Activated CD4-positive, alpha-beta memory T cell treated with anti-CD3 and anti-CD28 coated beads for 36 hours (primary cell): ENCODE measurements at places on chromosomes 7 and 10. TPM values are rescaled to one million over a fixed set of nuclear protein-coding genes. Genes with fewer than 3 reads are reported as not detected.
A peak's percentile ranks its signal among the peaks of the same experiment; 100 is the strongest.

Gene TSPAN15
- 3.1 TPM for total RNA-seq

Gene GPR85
- total RNA-seq, result not detected

Gene SHTN1
- total RNA-seq, result 0.53 TPM

Gene SLC37A3
- 74.5 TPM for total RNA-seq

Gene TMEM270
- total RNA-seq, result not detected

Gene KCP
- total RNA-seq, result 0.12 TPM

Gene MAGI2
- 0.17 TPM for total RNA-seq

Gene ACBD7
- total RNA-seq, result 1.7 TPM

Gene NPFFR1
- 0.02 TPM for total RNA-seq

Gene PCLO
- 0.02 TPM for total RNA-seq

Gene ITGA8
- total RNA-seq, result not detected

Gene FFAR4
- total RNA-seq, result not detected

Gene CDCA7L
- 62.5 TPM for total RNA-seq

- DNase-seq, result no peak
These were observed 62.0 kb upstream of the NRBF2 start for GRCh38 chr10:63071145-63071544.

DNA sequence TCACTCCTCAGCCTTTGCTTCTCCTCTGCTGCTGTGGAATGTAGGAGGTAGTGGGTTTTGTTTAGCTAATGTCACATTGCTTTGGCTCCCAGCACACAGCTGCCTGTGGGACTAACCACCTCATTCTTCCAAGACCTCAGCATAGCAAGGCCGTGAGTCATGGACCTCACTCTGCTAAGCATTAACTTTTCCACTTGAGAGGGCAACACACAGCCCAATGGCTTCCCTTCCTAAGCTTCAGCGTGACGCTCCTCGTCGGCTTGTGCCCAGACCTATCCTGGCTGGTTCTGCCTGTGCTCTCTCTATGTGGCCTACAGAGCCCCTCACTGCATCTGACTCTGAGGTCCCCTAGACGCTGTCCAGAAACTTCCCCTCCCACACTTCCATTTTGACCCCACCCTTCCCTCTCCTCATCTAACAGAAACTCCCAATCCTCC is 23.3 kb downstream of the MYOF start:
- peak; percentile 36 for DNase-seq

- DNase-seq, result no peak
These were observed 116.0 kb downstream of the LARP4B start for GRCh38 chr10:815338-816090.

DNA sequence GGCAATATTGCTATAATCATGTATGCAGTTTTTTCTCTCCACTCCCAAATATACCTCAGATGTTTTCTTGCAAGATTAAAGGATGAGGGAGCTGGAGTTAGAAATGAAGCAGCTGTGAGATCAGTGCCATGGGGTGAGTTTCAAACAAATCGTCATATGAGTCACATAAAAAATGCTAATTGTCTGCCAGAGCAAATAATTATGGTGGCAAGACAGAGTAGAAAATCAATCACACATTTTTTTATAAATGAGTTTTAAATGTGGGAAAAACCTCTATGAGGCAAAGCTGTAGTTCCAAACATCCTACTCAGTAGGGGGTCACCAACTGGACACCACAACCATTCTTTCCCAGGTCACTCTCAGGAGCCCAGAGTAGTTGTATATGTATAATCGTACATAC is 55.3 kb downstream of the CH25H start:
- DNase-seq, result no peak

DNA sequence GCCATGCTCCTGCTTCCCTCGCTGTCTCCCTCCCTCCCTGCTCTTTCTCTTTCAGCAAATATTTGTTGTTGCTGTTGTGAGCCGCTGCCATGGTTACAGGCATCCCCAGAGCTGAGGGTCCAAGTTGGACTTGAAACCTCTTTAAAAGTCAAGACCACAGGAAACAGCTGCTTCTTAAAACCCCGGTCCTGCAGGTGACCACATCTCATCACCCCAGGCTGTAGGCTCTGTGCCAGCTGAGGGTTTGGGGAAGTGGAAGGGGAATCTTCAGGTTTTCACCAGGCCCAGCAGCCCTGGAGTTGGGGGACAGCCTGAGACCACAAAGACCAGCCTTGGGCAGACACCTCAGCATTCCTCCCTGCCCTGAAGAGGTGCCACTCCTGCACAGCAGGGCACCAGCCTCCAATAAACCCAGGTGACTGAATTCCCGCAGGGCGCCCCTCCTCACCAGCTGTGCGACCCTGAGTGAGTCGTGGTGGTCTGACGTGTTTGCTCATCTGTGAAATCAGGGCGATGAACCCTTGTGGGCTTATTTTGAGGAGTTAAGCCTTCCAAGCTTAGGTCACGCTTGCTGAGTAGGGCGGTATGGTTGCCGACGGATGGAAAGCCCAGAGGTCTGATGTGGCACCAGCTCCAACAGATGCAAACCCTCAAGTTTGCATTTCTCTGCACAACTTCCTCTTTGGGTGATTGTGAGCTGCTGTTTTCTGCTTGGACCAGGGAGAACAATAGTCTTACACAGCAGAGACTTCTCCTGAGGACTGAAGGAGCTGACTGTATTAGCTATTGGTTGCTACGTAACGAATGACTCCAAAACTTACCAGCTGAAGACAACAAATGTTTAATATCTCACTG is 24.8 kb downstream of the NPTX2 start:
- DNase-seq, result no peak

GRCh38 chr7:120272261-120272660 is 714 bp upstream of the KCND2 start:
- DNase-seq, result no peak

DNA sequence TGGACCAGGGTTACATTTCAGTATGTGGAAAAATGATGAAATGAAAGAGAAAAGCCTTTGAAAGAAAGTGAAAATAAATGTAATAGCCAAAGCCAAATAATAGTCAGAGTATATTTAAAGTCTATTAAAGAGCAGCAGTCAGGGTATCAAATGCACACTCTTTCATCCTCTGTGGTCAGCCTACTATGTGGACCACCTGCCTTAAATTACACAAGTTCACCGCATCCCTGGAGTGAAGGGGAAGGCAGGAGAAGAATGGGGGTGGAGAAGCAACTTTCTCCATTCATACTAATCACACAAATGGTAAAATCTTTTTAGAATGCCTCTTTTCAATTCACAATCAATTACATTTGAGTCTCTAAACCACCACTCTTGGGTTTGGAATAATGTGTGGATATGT is 16.0 kb downstream of the TWIST1 start:
- no peak for DNase-seq

DNA sequence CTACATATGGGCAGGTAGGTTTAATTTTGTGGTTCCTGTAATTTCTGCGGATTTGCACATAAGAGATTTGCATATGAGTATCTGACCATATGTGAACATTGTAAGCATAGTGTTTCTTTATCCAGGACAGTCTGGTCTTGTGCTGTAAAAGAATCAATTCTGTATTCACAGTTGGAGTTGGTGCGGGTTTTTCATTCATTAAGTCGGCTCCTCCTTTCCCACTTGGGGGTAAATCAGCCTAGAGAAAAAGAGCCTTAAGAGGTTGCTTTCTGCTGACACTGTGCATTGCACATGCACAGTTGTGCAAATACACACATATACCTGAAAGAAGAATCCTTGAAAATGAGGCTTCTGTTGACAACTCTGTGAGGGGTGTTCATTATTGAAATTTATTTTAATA is 6.1 kb upstream of the CYP26C1 start:
- no peak for DNase-seq

- peak; percentile 52 for DNase-seq
These were observed 18.6 kb downstream of the FOXK1 start for GRCh38 chr7:4700577-4701235.

GRCh38 chr7:47587351-47587750 is 5.4 kb upstream of the TNS3 start:
- no peak for DNase-seq

DNA sequence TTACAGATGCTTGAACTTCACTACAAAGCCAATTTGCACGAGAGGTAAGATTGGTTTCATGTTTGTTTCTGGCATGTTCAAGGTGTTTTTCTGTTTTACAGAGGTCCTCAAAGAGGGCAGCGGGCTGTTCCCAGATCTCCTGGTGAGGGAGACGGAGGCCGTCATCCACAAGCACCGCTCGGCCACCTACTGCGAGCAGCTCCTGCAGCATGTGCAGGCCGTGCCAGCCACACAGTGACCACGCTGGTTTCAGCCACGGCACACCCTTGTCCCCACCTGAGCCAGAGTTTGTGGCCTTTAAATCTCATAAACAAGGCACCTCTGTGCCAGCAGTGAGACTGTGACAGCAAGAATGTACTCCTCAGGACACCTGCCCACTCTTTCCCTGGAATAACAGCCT is 46.9 kb upstream of the SUN1 start:
- DNase-seq, result no peak

DNA sequence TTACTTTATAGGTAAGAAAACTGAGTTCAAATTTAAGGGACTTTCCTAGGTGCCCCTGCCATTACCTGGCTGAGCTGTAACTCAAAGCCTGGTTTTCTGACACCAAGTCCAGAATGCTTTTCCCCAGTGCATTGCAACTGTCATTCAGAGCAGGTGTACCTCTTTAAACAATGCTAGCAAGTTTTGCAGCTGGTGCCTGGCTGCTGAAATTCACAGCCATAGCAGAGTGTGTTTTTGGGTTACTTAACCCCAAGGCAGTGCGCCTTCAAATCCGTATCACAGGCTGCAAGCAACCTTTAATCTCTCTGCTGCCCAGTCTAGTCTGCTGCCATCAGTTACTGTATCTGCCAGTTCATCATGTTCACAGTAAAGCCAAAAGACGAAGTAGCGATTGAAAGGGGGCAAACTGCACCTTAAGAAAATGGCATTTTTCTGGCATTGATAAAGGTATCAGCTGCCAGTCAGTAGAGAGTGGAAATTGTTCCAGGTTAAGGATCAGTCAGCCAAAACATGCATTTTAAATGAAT is 265.4 kb downstream of the CSTF2T start:
- DNase-seq, result no peak

- no peak for DNase-seq
These were observed 79.6 kb downstream of the NHLRC2 start for GRCh38 chr10:113933894-113934532.

DNA sequence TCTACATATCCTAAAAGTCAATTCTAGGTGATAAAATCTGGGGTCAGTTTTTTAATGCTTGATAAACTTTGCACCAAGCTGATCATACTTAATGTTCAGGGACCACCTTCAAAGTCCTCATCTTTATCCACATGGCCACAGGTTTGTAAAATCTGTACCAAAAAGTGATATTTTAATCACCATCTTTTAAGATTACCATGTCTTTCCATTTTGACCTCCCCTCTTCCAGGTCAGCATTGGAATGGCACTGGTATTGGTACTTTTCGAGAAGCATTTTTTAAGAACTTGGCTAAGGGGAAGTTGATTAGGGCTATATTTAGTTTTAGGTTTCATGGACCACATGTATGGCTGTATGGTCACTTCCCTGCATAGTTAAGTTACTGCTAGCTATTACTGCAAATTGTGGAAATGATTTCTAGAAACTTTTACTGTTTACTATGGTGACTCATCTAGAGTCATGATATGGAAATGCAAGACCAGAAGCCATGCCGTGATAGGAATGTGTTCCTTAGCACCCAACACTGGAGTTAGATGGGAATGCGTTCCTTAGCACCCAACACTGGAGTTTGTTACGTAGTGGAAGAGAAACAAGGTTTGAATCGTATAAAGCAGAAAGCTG is 50.8 kb upstream of the ABLIM1 start:
- no peak for DNase-seq

DNA sequence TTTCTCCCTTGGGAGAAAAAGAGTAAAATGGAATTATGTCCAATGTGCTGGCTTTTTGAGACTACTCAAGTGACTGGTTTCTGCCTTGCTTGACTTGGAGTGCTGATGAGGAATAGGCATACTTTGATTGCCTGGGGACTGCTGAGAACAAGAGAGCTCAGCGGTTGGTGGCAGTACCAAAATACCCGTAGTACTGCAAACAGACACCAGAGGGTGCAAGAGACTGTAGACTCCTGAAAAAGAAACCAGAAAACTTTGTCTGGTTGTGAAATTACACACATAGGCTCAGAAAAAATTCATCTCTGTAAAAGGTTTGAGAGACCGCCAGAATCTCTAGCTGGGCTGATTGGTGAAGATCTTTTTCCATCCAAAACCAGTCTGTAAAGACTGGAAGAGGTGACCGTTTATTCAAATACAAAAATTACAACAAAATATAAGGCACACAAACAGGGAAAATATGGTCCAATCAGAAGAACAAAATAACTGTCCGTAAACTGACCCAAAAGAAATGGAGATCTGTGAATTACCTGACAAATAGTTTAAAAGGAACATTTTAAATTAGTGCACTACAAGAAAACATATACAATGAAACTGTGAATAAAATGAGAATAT is 18.5 kb downstream of the BICC1 start:
- DNase-seq, result peak; percentile 60

- DNase-seq, result no peak
These were observed 478.5 kb downstream of the RPS24 start for GRCh38 chr10:78512205-78512550.

GRCh38 chr10:8100366-8100765 is 45.9 kb downstream of the GATA3 start:
- DNase-seq, result no peak

DNA sequence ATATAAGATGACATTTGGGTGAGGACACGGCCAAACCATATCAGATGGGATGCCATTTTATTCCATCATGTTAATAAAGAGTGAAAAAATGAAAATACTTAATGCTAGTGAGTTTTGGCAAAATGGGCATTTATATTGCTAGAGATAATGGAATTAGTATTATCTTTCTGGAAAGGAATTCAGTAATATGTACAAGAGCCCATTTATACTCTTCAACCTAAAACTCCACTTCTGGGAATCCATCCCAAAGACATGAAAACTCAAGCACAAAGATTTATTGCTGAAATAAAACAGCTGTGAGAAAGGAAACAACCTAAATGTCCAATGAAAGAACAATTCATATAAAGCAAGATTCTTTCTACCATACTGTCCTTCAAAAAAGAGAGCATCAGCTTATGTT is 96.0 kb upstream of the TMEM168 start:
- DNase-seq, result no peak

DNA sequence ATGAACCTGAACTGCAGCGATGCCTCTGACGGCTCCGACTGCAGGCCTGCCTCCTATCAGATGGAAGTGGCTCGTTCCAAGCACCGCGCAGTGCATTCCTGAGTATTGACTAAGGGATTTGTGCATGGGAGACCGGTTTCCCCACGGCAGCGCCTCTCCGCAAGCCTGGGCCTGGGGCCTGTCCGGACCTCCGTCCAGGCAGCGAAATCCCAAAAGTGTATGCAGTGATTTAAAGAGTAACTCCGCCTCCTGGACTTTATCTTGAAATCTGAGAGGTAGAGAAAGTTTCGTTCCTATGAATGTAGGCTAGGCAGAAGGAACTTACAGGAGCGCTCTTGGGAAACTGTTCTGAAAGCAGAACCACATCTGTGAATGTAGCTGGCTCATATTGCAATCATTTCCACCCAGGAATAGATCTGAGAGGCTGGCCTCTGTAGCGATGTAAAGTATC is 106.2 kb upstream of the CELF2 start:
- DNase-seq, result no peak

- no peak for DNase-seq
These were observed 449.6 kb downstream of the KCNMA1 start for GRCh38 chr10:77188000-77188395.
